Stimulated activated CD8-positive, alpha-beta memory T cell treated with anti-CD3 and anti-CD28 coated beads, Interleukin-12 subunit alpha, Interleukin-12 subunit beta, amount 100 ng/mL, for 1 hour (primary cell): ENCODE measurements at places on chromosomes 7 and 10.

GRCh38 chr7:105084581-105084980 is 70.6 kb downstream of the KMT2E start:
- DNase-seq, result no peak

- DNase-seq, result no peak
Observed at GRCh38 chr7:108132551-108133265, 2.5 kb upstream of the LAMB4 start.

DNA sequence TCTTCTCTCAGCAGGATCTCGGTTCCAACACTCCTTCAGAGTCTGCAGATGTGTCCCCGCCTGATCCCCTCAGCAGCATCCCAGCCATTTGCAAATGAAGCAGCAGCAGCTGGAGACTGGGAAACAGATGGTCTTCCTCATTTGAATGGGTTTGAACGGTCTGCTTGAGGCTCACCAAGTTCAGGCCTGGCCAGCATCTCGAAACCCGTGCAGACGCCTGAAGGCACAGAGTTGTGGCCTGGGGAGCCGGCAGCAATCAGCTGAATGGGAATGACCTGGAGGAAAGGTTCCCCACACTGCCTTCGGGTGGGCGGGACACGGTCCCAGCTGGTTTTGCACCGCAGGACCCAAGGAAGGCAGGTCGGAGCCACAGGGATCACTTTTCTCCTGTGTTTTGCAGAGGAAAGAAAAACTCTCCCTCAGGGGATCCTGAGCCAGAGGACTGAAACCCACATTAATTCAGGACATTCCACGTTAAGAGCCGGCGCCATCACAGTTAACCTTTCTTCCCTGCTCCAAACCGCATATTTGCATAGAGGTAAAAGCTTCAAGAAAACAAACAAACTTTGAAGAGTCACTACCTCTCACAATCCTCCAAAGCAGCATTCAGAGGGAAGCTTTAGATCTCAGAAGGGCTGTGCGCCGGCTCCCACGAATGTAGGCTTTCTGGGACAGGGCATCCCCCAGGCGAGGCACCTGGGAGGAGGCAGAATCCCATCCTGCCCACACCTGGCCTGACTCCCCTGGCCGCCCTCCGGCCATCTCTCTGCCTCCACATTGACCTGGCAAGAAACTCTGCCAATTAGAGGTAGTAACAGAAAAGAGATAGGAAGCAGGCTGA is 17.7 kb downstream of the FGFR2 start:
- no peak for DNase-seq

DNA sequence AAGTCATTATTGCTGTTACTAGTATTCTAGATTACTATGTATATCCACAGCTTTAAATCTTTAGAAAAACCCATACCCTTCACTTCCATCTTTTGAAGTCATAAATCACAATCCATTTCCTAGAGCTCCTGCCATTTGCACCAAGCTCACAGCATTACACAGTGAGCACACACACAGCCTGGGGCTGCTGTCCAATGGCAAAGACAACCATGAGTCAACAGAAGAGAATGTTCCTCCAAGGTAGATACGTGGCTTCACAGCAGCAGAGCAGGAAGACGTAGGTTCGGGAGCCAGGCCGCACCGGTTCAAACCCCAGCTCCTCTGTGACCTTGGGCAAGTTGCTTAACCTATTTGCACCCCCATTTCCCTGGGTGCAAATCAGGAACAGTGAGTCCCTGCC is 234.6 kb downstream of the DIP2C start:
- no peak for DNase-seq

DNA sequence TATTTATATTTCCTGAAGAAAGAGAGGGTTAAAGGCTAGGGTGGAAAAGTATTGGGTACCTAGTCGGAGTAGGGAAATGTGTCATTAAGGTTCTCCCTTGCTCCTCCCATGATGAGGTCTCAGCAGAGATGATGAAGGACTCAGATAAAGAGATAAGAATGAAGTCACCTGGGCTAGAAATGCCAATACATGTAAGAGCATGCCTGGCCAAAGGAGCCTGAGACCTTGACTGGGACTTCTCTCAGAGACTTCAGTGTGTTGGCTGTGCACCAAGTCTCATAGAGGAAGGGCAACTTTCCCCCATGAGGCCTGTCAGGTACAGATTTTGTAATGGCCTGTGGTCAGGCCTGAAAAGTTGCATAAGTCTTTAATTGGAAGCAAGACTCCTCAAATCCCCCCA is 361.0 kb upstream of the CDC14C start:
- no peak for DNase-seq

GRCh38 chr7:27178366-27178765 is 4.2 kb upstream of the HOXA10 start:
- DNase-seq, result no peak

DNA sequence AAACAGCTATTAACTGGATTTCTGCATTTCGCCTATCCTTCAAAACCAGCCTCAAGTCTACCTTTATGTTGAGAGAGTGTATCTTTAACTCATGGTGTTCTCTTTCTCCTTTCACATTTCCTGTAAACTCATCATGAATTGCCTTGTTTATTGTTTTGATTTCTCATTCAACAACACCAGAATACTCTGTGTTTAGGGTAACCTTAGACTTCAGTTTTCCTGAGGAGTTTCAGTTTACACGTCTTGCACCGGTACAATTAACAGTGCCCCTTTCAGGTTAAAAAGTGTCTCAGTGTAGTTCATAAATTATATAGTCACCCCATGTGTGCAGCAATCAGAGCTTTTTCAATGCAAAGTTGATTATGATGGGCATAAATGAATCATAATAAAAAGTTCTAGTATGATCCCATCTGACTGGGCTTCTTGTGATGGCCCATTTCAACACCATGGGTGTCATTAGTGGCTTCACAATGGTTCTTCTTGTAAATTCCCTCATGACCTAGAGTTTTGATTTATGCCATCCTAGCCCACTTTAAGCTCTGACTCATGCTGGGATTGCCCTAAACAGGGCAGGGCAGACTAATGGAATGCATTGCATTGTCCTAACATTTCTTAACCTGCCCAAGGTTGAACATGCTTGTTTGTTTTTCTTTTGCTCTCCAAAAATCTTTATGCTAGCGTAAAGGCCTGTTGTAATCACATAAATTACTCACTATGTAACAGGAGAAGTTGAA is 22.0 kb downstream of the ITGB8 start:
- no peak for DNase-seq

GRCh38 chr10:16987206-16987621 is 142.4 kb downstream of the CUBN start:
- DNase-seq, result no peak

DNA sequence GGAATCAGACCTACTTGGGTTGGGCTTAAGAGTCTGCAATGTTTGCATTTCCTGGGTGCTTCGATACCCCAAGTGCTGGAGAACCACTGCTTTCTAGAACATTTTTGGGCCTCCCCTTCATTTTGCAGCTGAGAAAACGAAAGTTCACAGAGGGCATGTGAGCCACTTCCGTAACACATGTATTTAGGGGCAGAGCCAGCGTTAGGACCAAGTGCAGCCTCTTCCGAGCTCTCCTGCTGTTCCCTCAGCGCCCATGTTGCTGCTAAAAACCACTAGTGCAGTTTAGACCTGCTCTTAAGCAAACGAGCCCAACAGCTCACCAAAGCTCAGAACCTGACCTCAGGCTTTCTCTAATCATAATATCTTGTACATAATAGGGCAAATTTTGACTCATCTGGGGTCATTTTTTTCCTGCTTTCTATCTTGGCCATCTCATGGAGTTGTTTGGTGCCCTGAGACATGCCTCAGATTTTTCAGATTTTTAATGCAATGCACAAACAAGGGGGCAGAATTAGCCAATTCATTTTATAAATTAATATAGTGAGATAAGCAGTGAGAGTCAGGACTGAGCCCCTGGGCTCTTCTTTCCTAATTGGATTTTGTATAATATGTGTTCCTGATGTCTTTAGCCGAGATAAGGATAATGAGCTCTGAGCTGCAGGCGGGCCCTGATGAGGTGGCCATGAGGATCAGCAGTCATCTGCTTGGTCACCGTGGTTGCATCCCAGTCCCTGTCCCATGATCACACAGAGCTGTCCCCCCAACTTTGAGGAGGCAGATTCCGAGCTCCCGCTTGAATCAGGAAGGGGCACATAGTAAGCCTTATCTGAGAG is 12.9 kb downstream of the BAG3 start:
- DNase-seq, result no peak
